ENCODE measurements at places on chromosomes 6 and 20.

GRCh38 chr20:57616143-57616951 is 3.9 kb downstream of the ZBP1 start:
- no peak for DNase-seq

- DNase-seq: no peak
Observed at GRCh38 chr20:24273251-24273650, 196.2 kb upstream of the SYNDIG1 start.

- no peak for DNase-seq
Observed at GRCh38 chr6:164757451-164757850, 552.0 kb downstream of the C6orf118 start.

- DNase-seq: no peak
Observed at GRCh38 chr20:50335105-50335504, 144.5 kb downstream of the CEBPB start.

DNA sequence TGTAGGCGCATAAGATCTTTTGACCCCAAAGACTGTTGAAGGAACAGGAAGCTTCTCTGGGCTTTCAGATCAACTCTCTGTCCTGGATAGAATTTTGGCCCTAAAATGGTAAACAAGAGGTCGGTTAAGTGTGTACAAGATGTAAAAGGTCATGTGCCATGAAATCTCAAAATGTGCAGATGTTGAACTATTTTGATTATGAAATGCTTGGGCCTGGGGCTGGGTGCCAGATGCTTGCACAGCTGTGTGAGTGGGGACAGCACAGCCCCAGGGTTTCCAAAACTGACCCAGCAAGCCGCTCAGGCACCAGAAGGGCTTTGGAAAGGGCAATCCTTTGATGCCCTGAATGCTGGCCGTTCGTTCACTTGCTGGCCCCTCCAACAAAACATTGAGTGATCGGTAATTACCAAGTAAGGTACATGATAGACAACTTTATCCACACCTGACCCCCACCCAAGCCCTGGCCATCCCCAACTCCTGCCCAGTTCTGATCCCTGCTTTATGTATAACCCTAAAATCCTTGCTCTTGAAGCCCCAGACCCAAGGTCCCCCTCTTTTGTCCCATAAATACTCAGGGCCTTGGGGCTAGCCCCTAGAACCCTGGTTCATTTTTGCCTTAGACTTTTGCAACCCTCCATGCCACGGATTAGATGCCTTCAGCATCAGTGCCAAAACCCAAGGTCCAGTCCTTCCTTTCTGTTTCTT is 1.9 kb downstream of the TMEM239 start:
- DNase-seq: no peak

- no peak for DNase-seq
Observed at GRCh38 chr20:6178537-6178936, 55.7 kb upstream of the FERMT1 start.

DNA sequence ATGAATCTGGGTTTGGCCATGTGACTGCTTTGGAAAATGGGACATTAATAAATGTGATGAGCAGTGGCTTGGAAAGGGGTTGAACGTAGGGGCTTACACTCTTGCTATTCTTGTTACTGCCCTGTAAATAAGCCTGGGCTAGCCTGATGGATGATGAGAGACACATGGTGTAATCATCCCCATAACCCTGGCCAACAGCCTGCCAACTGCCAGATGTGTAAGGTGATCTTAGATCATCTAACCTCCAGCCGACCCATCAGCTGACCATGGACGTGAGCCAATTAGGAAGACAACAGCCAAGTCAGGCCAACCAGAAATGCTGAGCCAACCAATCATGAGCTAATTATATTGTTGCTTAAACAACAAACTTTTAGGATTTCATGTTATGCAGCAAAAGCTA is 25.2 kb downstream of the FBXO30 start:
- no peak for DNase-seq
